ENCODE measurements at places on chromosomes 1 and 21. TPM values are rescaled to one million over a fixed set of nuclear protein-coding genes. Genes with fewer than 3 reads are reported as not detected.

GRCh38 chr1:107141491-107142126 is 770 bp downstream of the NTNG1 start:
- no peak for DNase-seq

GRCh38 chr1:157086299-157086698 is 13.3 kb downstream of the ETV3L start:
- peak; percentile 19 for DNase-seq

- DNase-seq: no peak
Measured at GRCh38 chr1:169745015-169745861, 11.4 kb upstream of the SELE start.

DNA sequence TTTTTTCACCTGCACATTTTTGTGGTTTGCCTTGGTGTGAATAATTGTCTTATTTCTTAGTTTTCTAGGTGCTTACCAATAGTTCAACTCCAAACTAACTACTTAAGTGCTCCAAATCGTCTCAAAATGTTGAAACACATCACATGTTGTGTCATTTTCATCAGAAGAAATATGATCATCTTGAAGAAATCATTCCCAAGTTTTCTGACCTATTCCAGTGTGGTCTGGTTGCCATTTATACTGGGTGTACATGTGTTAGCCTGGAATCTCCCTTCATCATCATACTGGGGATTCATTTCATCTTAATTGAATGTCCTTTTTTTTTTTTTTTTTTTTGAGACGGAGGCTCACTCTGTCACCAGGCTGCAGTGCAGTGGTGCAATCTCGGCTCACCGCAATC is 67.0 kb downstream of the EIF2B3 start:
- no peak for DNase-seq

Gene AMY1A
- not detected for total RNA-seq

Gene EDN2
- total RNA-seq: 1.1 TPM

Gene HPCAL4
- total RNA-seq: 0.05 TPM

Measured in cardiac septum (tissue), 1 donor.